ENCODE measurements at places on chromosomes 3 and 15. TPM values are rescaled to one million over a fixed set of nuclear protein-coding genes. Genes with fewer than 3 reads are reported as not detected.

PRTG gene
- 2.5 TPM for total RNA-seq

CCR5 gene
- total RNA-seq = not detected

ERICH6 gene
- total RNA-seq = 0.35 TPM

CYP1A2 gene
- not detected for total RNA-seq

CD96 gene
- total RNA-seq = not detected

KLHL40 gene
- not detected for total RNA-seq

CNTN6 gene
- not detected for total RNA-seq

LHFPL4 gene
- total RNA-seq = not detected

SPTBN5 gene
- total RNA-seq = 0.18 TPM

GOLGA6L7 gene
- total RNA-seq = not detected

GOLGA6D gene
- total RNA-seq = not detected

OSBPL10 gene
- 8.6 TPM for total RNA-seq
